ENCODE measurements at places on chromosomes 11 and 22. TPM values are rescaled to one million over a fixed set of nuclear protein-coding genes. Genes with fewer than 3 reads are reported as not detected.

DCDC1 gene
- not detected for total RNA-seq

TRIM49 gene
- not detected for total RNA-seq

GRCh38 chr22:50439314-50439870, 35.4 kb downstream of the SBF1 start:
- H3K27ac ChIP-seq, result no peak overlapping the region
- DNase-seq, result no peak
- H3K36me3 ChIP-seq, result peaks cover 81% of the 10 kb centered on the region
- H3K4me1 ChIP-seq, result peaks cover 9% of the 10 kb centered on the region
- H3K27me3 ChIP-seq, result no peaks in the 10 kb centered on the region

- DNase-seq, result no peak
- H3K36me3 ChIP-seq, result no peaks in the 10 kb centered on the region
- H3K27ac ChIP-seq, result no peak overlapping the region
- H3K27me3 ChIP-seq, result peaks cover 23% of the 10 kb centered on the region
These were observed 68.4 kb downstream of the GGTLC2 start for GRCh38 chr22:22712666-22713365.

- H3K4me3 ChIP-seq, result no peak overlapping the region
- no peak for DNase-seq
- no peaks in the 10 kb centered on the region for H3K36me3 ChIP-seq
These were observed 3.9 kb upstream of the SMIM38 start for GRCh38 chr11:69151836-69152235.

- no peak for DNase-seq
- no peaks in the 10 kb centered on the region for H3K36me3 ChIP-seq
- H3K4me3 ChIP-seq, result no peak overlapping the region
These were observed 55.7 kb downstream of the NCAM1 start for GRCh38 chr11:113016905-113017304.
